CD4-positive, alpha-beta memory T cell (primary cell): ENCODE measurements at places on chromosomes 6 and 20. TPM values are rescaled to one million over a fixed set of nuclear protein-coding genes. Genes with fewer than 3 reads are reported as not detected.

Gene SDHAF4
- 12.3 TPM for total RNA-seq

Gene SFTA2
- not detected for total RNA-seq

Gene ARFGEF3
- 0.03 TPM for total RNA-seq

Gene TBC1D20
- 42.9 TPM for total RNA-seq

Gene CAPN11
- total RNA-seq = not detected

Gene SLC23A2
- total RNA-seq = 22.6 TPM
